ENCODE measurements at places on chromosomes 11 and 22.

GRCh38 chr11:8477151-8477550, 116.9 kb downstream of the STK33 start:
- DNase-seq, result no peak

DNA sequence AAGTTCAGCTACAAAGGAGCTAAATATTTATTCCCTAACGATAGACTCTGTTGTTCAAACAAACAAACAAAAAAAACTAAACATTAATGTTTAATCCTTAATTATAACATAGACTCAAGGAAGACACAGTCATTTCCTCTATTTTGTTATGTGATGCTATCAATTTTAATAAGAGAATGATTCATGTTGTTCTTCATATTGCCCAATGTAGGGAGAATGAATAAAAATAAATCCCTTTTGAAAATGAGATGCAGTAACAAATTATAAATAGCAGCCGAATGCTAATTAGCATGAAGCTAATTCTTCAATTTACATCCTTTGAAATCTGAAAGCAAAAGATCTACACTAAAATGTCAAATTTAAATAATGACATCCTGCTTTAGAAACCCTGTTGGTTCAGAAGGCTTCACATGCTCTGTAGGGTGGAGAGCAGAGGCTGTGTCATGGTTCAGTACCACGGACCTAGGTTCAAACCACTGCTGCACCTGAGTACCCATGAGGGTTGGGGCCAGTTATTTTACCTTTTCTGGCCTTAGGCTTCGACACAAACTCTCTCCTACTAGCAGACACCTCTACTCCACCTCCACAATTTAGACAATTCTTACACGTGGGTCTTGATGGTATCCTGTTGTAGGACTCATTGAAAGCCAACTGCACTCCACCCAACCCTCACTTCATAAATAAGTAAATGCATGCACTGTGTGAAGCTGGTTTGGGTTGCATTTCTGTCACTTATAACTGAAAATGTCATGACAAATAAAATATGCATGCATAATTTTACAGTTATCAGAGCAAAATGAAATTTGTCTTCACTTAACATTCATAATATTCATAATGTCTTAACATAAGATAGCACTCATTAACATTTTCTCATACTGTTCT, 89.0 kb downstream of the RRAS2 start:
- DNase-seq, result no peak

- DNase-seq, result no peak
These were observed 65.2 kb downstream of the PPP6R2 start for GRCh38 chr22:50408311-50408710.

DNA sequence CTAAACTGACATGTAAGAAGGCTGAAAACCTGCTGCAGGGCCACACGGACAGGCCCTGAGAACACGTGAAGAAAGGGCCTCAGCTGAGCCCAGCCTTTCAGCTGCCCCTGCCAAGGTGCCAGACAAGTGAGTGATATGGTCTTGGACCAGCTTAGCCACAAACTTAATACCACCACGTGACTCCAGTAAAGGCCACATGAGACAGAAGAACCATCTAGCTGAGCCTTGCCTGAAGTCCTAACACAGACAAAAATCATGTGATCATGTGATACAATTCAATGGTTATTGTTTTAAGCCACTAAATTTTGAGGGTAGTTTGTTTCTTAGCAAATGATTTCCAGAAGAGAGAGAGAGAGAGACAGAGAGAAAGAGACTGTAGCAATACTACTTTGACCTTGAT, 66.9 kb upstream of the ARHGAP20 start:
- no peak for DNase-seq

GRCh38 chr11:78083021-78083420, 3.4 kb upstream of the NDUFC2 start:
- DNase-seq, result no peak

- DNase-seq, result no peak
These were observed 7.5 kb upstream of the B3GNT6 start for GRCh38 chr11:77026743-77027142.

- DNase-seq, result no peak
These were observed 4.2 kb upstream of the STIP1 start for GRCh38 chr11:64181506-64182411.

GRCh38 chr11:69123593-69124545, 31.9 kb upstream of the SMIM38 start:
- no peak for DNase-seq

DNA sequence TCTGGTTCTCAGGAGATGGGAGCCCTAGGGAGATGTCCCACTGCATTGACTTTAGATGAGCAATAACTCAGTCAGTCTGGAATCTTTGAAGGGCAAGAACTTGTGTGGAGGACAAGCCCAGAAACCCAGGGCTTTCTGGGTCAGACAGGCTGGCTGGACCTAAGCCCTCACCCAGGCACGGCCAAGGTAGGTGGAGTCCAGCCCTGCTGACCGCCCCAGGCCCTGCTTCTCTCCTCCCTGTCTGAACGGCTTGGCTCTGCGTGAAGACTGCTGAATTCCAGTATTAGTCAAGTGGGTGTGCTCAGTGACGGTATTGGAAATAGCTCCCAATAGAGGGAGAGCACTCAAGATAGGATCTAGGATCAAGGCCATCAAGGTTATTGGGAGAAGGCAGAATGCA, 6.1 kb downstream of the CXCR5 start:
- no peak for DNase-seq

DNA sequence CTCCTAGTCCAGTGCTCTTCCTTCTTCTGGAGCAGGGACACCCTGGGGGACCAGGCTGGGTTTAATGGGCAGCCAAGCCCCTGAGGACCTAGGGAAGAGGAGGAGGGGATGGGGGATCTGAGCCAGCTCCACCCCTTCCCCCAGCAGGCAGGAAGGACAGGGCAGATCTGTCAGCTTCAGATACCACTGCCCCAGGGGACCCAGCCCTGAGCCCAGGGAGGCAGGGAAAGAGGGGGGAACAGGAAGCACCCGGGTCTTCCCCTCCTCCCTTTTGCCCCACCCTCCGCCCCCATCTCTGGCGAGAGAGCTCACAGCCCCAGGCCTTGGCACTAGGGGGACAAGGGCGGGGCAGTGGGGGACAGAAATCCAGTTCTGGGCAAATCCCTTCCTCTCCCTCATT, 11.7 kb upstream of the SOX10 start:
- DNase-seq, result no peak
